ENCODE measurements at places on chromosomes 16 and 17.

- no peak for DNase-seq
Observed at GRCh38 chr16:57152096-57153093, 33.4 kb downstream of the PSME3IP1 start.

- DNase-seq: no peak
Observed at GRCh38 chr17:48514477-48514876, 16.3 kb downstream of the HOXB1 start.

DNA sequence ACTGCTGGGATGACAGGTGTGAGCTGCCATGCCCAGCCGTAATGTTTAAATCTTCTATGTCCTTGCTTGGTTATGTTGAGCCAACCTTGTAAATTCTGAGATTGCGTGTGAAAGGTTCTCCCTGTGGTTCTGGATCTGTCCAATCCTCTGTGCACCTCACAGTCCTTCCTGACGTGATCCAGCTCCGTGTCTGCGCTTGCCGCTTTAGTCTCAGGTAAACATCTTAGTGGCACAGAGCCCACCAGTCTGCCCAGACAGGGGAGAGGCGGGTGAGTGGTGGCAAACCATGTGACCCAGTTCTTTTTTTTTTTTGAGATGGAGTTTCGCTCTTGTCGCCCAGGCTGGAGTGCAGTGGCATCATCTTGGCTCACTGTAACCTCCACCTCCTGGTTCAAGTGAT lies 13.9 kb downstream of the SLC25A10 start:
- no peak for DNase-seq

- no peak for DNase-seq
Observed at GRCh38 chr16:21218153-21218552, 6.8 kb upstream of the ZP2 start.

DNA sequence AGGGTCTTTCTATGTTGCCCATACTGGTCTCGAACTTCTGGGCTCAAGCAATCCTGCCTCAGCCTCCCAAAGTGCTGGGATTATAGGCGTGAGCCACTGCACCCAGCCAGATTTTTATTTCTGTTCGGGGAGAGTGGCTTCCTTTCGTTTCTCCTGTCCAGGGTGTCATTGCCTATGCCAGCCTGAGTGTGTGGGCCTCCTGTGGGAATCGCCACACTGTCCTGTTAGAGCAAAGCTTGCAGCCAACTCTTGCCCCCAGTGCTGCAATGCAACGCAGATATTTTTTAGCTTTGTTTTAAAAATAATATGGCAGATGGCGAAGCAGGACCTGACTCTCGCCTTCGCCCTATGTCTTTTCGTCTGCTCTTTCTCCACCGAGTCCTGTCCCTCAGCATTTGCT lies 395.0 kb downstream of the SNX29 start:
- DNase-seq: no peak

DNA sequence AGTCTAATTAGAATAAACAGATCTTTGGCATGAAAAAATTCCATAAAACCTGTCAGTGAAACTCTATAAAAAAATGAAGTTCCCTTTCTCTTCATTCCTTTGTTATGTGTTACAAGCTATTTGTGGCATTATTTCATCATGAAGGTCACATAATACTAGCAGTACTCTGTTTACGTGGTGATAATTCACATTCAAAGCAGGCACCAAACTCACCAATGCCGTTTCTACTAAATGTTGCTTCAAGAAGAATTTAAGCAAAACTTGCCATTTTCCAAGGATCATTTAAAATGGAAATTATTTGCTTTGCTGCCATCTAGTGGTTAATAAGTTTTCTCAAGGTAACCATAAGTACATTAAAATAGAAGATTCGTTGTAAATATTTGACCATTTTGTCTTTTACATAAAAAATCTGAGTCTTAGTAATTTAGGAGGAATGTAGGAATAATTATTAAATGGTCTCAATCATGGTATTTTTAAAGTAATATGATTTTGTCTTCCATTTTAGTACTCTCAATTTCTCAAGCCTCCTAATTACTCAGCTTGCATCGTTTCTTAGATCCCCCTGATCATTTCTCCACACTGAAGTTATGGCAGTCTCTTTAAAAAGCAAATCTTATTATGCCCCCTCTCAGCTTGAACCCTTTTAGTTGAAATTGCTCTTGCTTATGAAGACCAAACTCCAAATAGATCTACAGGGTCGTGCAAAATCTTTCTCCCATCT lies 80.8 kb downstream of the OMG start:
- peak; percentile 48 for DNase-seq

DNA sequence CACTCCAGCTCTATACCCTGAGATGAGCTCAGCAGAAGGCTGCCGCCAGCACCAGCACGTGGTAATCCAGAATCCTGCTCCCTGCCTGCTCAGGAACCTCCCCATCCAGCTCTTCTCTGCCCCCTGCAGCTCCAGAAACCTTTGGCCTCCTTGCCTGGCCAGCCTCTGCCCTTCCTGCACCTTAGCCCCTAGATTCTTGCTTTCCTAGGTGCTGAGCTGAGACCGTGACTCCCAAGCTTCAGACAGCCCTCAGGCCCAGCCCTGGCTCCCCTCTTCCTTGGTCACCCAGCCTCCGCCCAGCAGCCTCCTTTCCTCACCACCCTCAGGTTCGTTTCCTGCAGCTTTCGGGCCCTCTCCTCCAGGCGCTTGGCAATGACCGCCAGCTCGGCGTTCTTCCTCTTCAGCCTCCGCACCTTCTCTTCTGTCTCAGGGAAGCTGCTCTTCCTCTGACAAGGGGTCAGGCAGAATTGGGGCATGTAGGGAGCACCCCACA lies 2.6 kb downstream of the TSPOAP1 start:
- DNase-seq: no peak

DNA sequence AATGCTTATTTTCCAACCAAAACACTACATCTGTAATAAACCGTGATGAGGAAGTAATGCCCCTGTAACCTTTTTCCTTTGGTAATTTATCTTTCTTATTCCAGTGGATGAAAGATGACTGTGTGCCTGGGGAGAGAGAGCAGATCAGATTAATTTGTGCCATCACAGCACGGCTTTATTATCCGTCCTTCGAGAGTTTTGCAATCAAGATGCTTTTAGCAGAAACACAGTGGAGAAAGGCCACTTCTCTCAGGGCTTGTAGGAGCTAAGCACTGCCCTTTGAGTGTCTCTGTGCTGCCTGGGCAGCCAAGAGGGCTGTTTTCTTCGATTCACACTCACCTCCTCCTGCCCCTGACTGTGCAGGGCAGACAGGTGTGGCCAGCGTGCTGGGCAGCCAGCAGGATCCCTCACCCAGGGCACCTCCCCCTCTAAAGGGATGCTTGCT lies 190.2 kb downstream of the PRKCA start:
- no peak for DNase-seq

Measured in glomerular endothelial cell (primary cell).